ENCODE measurements at places on chromosomes 1 and 21.

GRCh38 chr1:213993929-213994328 lies 6.2 kb downstream of the PROX1 start:
- no peak for DNase-seq

DNA sequence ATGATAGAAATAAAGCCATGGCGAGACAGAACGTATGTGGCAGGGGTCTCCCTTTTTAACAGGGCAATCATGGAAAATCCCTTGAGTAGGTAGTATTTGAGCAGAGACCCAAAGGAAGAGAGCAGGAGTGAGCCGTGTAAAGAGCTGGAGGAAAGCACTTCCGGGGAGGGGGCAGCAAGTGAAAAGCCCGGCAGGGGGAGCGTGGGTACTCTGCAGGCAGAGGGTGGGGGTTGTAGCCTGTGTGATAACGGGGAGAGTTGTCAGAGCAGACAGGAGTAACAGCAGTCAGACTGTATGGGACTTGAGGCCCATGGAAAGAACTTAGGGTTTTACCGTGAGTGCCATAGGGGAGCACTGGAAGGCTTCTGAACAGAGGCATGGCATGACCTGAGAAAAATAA lies 51.1 kb upstream of the LDLRAP1 start:
- no peak for DNase-seq

- DNase-seq: no peak
Measured at GRCh38 chr1:26553942-26554682, 24.6 kb downstream of the RPS6KA1 start.

- DNase-seq: no peak
Measured at GRCh38 chr1:218874313-218874712, 299.4 kb upstream of the LYPLAL1 start.

- DNase-seq: no peak
Measured at GRCh38 chr1:57671750-57672149, 247.9 kb upstream of the DAB1 start.

- DNase-seq: no peak
Measured at GRCh38 chr1:212718499-212718898, 18.9 kb upstream of the BATF3 start.

DNA sequence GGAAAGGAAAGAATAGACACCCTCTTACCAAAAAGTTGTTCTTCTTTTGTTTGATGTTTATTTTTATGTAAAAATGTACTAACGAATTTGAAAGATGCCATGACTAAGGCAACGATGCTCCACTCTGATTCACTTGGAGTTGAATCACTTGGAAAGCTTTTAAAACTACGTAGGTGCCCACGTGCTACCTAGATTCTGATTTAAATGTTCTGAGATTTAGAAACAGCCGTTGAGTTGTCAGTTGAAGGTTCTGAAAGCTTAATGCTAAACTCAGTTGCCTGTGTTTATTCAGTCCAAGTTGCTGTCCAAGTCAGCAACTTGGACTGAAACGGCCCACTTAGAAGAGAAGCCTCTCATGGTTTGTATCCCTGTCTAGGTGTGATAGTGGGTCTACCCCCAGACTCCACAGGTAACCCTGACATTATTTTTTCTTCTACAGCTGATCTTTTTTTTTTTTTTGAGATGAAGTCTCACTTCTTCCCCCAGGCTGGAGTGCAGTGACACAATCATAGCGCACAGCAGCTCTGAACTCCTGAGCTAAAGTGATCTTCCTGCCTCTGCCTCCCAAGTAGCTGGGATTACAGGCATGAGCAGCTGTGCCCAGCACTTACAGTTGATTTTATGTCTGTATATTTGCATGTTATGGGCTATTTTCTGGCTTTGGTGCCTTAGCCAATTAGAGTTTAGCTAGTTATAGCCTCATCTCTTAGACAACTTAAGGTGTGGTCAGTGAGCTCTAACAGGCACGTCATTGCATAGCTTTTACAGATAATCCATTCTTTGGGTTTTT lies 1.4 kb upstream of the VAMP4 start:
- peak; percentile 55 for DNase-seq

Measured in AG04449 (cell line).